Substantia nigra (tissue), 51 donors: ENCODE measurements at places on chromosomes 4 and X.

DNA sequence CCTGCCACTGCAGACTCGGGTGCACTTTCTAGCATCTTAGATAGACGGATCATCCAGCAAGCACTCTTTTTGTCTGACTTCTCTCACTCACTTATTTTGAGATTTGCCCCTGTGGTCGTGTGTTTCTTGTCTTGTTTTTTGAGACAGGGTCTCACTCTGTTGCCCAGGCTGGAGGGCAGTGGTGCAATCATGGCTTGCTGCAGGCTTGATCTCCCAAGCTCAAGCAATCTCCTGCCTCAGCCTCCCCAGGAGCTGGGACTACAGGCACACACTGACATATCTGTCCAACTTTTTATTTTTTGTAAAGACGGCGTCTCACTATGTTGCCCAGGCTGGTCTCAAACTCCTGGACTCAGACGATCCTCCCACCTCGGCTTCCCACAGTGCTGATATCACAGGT is 26.7 kb downstream of the FGFR3 start:
- no peak for DNase-seq

DNA sequence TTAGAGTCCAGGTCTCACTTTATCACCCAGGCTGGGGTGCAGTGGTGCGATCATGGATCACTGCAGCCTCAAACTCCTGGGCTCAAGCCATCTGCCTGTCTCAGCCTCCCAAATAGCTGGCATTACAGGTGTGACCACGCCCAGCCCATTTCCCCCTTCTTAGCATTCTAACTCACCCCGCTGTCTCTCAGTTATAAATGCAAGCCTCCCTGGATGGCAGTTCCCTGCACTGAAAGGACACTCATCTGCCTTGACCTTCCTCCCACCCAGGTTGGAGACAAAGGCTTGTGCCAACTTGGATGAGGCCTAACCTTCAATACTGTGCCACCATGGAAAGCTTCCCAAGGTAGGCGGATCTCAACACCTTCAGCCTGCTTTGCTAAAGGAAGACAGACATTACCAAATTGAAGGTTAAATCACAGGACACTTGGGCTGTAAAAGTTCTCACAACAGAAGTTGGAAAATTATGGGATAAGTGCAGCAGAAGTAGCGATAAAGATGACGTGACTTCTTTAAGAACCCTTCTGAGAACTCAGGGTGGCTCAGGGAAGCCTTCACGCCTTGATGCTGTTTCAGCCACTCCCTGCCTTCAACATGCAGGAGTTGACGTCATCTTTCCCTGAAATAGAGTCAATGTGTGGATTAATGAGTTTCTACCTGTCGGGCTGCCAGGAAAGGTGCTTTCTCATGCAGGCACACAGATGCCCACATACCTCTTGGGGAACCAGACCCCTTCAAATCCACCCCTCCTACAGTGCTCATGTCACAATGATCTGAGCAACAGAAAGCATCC is 10.6 kb upstream of the GPM6B start:
- DNase-seq, result no peak

- DNase-seq, result no peak
Measured at GRCh38 chrX:140360284-140360683, 144.6 kb downstream of the SOX3 start.

GRCh38 chr4:81257816-81258215 is 42.8 kb upstream of the PRKG2 start:
- DNase-seq, result no peak

DNA sequence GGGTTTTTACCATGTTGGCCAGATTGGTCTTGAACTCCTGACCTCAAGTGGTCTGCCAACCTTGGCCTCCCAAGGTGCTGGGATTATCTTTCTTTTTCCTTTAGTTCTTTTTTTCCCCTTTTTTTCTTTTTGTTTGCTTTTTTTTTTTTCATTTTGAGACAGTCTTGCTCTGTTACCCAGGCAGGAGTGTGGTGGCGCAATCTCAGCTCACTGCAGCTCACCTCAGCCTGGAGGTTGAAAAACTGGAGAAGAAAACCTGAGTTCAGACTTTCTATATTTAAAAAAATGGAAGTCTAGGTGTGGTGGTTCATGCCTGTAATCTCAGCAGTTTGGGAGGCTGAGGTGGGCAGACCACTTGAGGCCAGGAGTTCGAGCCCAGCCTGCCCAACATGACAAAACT is 181.1 kb upstream of the HS3ST1 start:
- DNase-seq, result no peak

DNA sequence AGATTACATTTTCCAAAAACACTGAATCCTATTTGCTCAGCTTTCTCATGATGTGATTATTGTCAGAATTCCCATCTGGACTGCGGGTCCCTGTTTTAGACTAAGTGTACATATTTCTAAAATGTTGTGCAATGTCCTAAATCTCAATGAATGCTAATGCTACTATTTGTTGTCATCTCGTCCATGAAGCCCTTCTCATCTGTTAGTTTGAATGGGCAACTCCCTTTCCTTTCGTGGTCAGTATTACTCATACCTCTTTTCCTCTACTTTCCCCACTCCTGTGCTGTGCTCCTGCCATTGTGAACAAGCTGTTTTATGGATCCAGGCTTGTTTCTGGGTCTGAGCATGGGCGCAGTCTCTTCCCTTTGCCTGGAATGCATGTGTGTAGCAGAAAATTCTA is 91.0 kb downstream of the MID1 start:
- DNase-seq, result no peak

GRCh38 chrX:123884809-123885408 is 25.1 kb downstream of the XIAP start:
- DNase-seq, result no peak

- no peak for DNase-seq
Measured at GRCh38 chrX:132214518-132214917, 4.7 kb downstream of the RAP2C start.

GRCh38 chrX:147179625-147180024 is 365.1 kb upstream of the CXorf51A start:
- DNase-seq, result no peak

DNA sequence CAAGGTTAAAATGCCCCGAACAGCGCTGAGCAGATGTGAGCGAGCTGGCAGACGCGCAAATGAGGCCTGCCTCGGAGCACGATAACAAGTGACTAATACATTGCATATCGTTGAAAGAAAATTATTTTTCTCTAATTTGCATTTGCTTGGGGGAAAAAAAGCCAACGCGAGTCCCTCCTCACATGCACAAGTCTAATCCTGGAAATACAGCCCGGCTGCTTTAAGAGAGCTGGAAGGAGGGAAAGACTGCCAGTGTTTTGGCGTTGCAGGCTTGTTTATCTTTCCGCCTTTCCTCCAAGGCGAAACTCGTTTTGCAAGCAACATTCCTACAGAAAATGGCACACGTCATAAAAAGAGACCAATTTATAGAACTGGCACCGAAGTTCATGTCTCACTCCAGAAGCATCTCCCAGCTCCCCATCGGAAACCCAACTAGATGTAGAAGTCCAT is 12.6 kb downstream of the BCOR start:
- no peak for DNase-seq

GRCh38 chr4:153451911-153452657 is 14.1 kb upstream of the TMEM131L start:
- no peak for DNase-seq

GRCh38 chr4:169621731-169622492 is 1.5 kb downstream of the CLCN3 start:
- DNase-seq, result no peak

DNA sequence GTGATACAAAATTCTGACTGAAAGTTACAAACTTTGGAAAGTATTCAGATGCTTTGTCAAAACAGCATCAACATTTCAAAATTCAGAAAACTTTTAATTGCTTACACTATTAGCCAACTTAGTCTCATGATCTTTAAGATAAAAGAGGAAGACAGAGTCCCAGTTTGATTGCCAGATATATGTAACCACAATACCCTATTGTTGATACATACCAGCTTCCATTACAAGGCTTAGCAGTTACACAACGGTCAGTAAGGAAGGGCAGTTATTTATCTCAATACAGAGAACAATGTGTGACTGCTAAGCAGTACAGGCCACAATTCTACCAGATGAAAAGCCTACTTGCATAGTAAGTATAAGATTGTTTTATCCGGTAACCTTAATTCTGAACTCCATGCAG is 138.4 kb downstream of the SPANXN3 start:
- DNase-seq, result no peak

GRCh38 chr4:66328803-66329574 is 658.7 kb upstream of the EPHA5 start:
- DNase-seq, result no peak

- DNase-seq, result no peak
Measured at GRCh38 chr4:122346503-122346902, 32.3 kb upstream of the ADAD1 start.

DNA sequence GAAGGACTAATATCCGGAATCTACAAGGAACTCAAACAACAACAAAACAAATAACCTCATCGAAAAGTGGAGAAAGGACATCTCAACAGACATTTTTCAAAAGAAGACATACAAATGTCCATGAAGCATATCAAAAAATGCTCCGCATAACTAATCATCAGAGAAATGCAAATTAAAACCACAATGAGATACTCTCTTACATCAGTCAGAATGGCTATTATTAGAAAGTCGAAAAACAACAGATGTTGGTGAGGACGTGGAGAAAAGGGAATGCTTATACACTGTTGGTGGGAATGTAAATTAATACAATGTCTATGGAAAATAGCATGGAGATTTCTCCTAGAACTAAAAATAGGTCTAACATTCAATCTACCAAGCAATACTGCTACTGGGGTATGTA is 51.1 kb upstream of the MYOZ2 start:
- DNase-seq, result no peak

DNA sequence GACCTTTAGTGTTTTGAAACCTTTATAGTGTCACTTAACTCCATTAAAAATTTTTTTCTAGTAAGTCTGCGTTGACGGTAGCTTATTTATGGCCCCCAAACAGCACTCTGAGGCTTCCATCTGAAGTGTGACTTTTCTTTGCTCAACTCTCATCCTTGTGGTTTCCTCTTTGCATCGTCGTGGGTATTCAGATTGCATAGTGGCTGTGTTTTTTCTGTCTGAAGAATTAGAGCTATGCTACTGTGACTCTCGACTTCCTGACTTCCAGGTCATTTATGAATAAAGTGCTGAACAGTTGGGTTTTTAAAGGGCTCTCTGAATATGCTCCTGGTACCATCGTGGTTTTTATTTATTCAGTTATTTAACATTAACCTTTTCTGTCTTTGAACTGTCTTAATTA is 44.9 kb downstream of the JADE1 start:
- DNase-seq, result no peak

GRCh38 chr4:70877556-70877955 is 24.6 kb upstream of the MOB1B start:
- no peak for DNase-seq

DNA sequence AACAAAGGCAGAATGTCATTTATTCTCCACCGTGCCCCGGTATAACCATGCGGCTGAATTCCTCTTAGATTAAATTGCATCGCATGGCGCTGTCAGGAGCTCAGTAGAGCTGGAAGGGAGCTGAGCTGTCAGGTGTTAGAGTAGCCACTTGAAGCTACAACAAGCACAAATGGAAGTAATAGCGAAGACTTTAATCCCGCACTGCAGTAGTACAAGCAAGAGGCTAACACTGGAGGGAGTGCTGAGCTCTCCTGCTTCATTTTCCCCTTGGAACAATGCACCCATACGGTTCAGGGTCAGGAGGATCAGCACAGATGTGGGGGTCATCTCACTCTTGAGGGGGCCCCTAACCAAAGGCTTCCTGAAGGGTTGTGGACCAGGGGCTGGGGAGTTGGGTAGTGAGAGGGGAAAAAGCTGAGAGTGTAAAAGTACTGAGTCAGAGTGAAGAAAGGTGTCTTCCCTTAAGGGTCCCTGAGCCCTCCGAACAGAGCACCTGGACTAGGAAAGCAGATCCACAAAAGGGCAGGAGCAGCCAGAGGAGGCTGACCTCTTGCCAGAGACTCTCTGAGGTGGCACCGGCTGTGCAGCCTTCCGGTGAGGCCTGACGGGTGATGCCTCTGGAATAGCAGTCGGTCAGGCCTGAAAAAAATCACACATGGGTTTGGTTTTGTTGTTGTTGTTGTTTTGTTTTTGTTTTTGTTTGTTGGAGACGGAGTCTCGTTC is 36.0 kb upstream of the CBR4 start:
- DNase-seq, result peak; percentile 2

DNA sequence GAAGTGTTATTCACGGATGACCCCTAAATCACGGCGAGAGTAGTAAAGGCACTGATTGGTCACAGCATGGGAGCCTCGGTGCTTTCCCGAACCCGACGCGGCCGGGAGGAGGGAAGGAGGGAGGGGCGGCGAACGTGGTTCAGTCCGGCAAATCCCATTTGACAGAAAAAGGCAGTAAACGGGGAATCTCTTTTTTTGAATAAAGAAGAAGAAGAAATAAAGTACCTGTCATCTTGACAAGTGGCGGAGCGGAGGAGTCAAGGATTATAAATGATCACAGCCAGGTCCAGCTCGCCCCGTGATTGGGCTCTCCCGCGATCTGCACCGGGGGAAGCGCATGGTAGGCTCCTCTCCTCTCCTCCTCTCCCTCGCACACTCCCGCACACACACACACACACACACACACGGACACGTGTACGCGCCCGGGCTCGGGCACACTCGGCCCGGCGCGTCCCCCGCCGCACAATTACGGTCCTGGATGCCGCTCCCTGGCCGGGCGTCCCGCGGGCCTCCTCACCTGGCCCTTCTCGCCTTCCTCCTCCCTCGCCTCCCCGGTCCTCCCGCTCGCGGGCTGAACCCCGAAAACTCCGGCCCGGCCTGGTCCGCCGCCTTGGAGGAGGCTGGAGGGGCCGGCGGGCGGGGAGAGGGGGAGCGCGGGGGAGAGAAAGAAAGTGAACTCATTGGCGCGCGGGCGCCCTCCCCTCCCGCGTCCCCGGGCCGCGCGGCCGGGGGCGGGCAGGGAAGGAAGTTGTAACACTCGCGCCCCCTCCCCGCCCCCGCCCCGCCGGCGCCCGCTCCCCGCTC is 99.2 kb upstream of the TENM3 start:
- no peak for DNase-seq

DNA sequence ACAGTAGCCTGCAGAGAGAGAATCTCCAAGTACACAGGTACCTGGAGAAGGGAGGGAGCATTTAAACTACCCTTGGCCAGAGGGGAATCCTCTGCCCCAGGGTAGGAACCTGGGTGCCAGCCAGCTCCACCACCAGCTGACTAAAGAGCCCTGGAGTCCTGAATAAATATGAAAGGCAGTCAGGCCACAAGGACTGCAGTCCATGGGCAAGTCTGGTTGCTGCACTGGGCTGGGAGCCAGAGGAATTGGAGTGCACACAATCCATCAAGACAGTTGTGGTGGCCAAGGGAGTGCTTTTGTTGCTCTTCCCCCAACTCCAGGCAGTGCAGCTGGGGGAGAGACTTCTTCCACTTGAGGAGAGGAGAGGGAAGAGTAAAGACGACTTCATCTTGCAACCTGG is 172.5 kb downstream of the HNRNPD start:
- no peak for DNase-seq
